Hypothalamus (tissue), 51 donors: ENCODE measurements at places on chromosomes 5 and 9.

- no peak for DNase-seq
Measured at GRCh38 chr5:133827830-133828229, 140.6 kb downstream of the C5orf15 start.

GRCh38 chr5:112276991-112277390 is 142.1 kb downstream of the EPB41L4A start:
- DNase-seq: no peak

DNA sequence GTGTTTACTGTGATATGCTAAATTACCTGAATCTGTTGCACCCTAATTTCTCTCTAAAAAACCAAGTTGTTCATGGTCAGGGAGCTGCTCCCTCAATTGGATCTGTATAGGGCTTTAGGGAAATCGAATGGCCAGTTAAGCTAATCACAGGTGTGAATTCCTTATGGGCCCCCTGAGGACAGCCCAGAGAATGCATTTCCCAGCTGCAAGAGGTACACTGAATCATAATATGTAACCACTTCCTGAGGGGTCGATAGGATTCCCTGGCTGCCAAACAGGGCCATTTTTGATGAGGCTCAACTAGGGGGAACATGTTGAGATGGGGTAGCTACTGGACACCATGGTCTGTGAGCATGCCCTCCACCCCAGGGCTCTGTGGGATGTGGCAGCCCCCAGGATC is 478.6 kb downstream of the CCDC171 start:
- no peak for DNase-seq

- no peak for DNase-seq
Measured at GRCh38 chr9:5632540-5632939, 3.6 kb downstream of the RIC1 start.

GRCh38 chr5:96629774-96630173 is 32.4 kb upstream of the CAST start:
- no peak for DNase-seq

- DNase-seq: no peak
Measured at GRCh38 chr9:129702589-129703520, 37.4 kb downstream of the PRRX2 start.

- DNase-seq: no peak
Measured at GRCh38 chr5:14773588-14773987, 98.0 kb downstream of the ANKH start.

DNA sequence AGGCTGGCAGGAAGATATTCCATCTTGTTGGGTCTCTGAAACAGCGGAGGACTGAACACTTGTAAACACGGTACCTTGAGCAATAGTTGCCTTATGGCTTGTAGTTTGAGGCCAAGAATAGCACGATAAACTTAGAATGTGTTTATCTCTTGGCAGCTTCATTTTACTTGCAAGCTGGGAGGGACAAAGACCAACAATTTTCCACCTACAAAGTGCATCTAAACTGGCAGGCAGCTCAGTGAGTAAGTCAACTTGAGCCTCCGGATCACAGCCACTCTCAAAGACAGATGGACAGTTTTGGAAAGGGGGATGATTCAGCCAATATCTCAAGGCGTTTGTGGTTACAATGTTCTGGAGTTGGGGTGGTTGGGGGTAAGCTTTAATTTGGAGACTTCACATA is 652.6 kb downstream of the CETN3 start:
- no peak for DNase-seq

- DNase-seq: no peak
Measured at GRCh38 chr5:93921001-93921400, 179.6 kb upstream of the POU5F2 start.

GRCh38 chr9:99445371-99445891 is 223.3 kb downstream of the SEC61B start:
- DNase-seq: no peak

GRCh38 chr9:92004045-92004392 is 54.0 kb upstream of the ROR2 start:
- DNase-seq: no peak

GRCh38 chr5:157983906-157984551 is 125.1 kb upstream of the CLINT1 start:
- DNase-seq: no peak

- DNase-seq: no peak
Measured at GRCh38 chr9:2576631-2577030, 45.0 kb upstream of the VLDLR start.

GRCh38 chr9:109474170-109474569 is 23.9 kb downstream of the PTPN3 start:
- DNase-seq: no peak

DNA sequence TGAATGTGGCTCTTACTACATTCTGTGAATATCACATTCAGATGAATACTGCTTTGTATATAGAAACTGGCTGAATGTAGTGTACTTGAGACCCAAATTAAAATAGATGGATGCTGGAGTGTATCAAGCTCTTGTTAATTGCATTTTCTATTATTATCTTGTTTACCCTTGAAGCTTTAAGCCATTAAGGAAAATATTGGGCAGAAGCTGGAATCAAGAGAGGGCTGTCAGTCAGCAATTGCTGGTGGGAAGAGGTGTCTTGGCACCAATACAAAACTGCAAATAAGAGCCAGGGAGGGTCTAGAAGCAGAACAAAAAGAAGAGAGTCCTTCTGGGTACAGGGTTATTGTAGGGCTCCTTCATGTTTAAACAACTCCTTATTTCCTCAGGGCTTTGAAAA is 38.8 kb downstream of the MUSK start:
- DNase-seq: no peak

DNA sequence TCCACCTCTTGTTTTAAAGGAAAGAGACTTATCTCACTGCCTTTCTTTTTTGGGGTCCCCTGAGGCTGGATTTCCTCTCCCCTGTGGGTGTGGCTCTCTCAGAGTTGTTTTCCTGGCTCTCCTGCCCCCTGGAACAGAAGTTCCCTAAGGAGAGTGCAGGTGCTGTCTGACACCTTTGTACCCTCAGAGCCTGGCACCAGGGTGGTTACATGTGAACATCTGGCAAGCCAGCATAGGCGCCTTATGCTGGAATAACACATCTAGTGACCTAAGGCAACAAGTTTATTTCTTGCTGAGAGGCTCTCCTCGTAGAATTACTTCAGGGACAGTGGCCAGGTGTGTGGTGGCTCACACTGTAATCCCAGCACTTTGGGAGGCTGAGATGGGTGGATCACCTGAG is 172.9 kb upstream of the PTCH1 start:
- no peak for DNase-seq

DNA sequence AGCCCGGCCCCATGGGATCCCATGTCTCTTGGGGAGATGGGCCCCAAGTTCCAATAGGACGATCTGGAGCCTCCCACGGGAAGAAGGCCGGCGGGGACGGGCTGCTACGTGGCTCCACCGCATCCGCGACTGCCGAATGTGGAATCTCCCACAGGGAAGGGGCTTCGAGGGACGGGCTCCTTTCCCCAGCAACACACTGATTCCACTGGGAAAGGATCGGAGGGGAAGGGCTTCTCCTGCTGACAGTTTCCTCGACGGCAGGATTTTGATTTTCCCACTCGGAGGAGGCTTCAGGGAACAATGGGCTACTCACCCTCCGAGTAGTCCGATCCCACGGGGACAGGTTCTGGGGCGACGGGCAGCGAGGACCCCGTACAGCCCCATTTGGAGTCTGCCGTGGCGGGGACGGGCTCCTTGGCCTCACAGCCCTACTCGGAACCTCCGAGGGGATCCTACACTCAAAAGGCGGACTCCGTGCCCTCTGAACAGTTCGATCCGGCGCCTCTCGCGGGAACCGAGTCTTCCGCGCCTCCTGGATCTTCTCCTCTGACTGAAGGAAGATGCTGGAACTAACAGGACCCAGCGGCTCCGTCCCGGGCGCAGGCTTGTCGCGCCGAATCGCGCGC is 1.3 kb downstream of the PROB1 start:
- no peak for DNase-seq

- DNase-seq: no peak
Measured at GRCh38 chr5:133047404-133047803, 4.4 kb upstream of the HSPA4 start.

DNA sequence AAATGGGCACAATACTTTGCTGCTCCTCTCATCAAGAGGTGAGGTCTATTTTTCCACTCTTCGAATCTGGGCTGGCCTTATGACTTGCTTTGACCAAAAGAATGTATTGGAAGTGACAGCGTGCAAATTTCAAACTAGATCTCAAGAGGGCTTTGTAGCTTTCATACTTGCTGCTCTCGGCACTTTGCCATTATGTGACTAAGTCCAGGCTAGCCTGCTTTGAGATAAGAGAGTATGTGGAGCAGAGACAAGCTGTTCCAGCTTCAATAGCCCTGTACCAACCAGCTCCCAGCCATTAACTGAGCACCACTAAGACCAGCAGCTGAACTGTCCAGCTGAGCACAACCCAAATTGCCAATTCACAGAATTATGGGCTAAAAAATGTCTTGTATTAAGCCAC is 124.6 kb downstream of the ACER2 start:
- no peak for DNase-seq

DNA sequence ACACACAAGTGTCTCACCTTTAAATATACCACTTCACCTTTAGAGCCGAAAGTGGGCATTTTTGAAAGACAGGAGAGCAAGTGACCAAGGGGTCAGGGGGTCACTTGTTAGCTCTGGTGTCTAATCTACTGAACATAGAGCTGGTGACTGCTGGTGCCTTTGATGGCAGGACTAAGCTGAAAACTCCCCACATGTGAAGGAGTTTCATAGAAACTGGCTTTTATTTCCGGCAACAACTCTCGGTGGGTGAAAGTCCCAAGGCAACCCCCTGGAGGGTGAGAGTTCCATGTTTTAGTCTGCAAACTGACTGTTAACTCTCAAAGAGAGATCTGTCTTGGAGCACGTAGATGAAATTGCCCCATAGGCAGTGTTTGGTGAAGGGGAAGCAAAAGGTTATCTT is 466.9 kb downstream of the DMRTA1 start:
- no peak for DNase-seq

GRCh38 chr9:121751686-121752445 is 100.4 kb downstream of the DAB2IP start:
- DNase-seq: no peak

- no peak for DNase-seq
Measured at GRCh38 chr5:115985802-115986757, 23.8 kb downstream of the LVRN start.

DNA sequence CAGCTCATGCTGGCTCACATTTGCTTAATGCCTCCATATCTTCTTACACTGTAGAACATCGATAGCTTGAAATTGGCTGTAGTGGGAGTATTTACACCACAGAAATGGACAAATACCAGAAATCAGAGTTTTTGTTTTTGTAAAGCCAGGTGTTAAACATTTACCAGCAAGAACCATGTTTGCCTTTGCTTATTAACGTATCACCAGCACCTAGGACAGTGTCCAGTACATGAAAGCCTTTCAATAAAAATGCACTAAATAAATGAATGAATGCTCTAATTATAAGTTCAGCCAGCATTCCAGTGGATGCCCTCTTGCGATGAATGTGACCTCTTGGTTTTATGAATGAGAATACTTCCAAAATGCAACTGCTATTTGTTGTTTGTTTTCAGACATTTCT is 140.4 kb upstream of the VLDLR start:
- no peak for DNase-seq

DNA sequence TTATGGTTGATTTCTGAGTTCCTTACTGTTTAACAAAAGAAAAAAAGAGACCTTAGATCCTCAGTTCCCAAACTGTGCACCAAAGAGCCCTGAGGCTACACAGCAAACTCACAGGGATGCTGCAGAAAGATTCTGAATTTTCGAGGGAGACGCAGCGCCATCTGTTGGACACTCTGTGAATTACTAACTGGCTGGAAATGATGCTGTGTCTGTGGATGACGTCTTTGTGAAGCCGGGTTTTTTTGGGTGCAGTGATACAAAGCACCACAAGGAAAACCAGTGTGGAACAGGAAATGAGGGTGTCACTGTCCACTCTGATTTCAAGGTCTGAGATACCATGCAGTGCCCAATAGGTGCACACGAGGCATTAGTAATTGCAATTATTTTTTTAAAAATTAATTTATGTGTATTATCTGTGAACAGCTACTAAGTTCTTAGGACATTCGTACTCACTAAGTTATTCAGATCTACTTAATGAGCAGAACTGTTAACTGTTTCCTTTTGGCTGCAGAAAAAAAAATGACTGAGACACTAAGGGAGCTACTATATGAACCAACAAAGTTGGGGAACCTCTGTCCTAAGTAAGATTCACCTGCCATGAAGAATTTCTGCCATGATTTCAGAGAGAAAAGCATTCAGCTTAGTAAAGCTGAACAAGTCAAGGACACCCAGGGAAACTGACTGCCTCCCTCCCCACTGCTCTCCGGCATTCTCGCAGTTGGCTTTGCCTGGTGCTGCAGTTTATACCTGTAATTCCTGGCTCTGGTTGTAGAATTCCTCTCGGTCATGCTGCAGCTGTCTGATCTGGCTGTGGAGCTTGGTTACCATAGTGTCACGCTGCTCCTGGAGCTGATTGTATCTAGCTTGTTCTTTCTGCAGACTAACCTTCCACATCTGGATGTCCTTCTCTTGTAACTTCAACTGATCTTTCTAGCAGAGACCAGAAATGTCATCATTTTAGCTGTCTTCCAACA is 23.4 kb downstream of the SPACA9 start:
- peak; percentile 52 for DNase-seq

DNA sequence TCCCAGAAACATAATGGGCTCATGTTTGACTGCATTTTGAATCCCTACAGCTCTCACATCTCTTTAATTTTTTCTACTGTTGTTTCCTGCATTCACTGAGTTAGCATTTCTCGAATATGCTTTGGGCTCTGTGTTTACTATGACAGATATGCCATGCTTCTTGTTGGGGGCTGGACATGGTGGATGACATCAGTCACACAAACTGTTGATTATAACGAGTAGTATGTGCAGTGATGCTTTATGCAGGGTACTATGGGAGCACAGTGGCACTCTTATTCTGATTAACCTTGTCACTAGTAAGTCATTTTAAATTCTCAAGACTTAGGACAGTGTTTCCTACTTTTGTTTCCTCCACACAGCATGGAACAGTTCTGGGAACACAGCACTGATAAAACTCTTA is 295.4 kb upstream of the ZNF608 start:
- no peak for DNase-seq

- DNase-seq: no peak
Measured at GRCh38 chr5:56314529-56314928, 81.4 kb upstream of the ANKRD55 start.

DNA sequence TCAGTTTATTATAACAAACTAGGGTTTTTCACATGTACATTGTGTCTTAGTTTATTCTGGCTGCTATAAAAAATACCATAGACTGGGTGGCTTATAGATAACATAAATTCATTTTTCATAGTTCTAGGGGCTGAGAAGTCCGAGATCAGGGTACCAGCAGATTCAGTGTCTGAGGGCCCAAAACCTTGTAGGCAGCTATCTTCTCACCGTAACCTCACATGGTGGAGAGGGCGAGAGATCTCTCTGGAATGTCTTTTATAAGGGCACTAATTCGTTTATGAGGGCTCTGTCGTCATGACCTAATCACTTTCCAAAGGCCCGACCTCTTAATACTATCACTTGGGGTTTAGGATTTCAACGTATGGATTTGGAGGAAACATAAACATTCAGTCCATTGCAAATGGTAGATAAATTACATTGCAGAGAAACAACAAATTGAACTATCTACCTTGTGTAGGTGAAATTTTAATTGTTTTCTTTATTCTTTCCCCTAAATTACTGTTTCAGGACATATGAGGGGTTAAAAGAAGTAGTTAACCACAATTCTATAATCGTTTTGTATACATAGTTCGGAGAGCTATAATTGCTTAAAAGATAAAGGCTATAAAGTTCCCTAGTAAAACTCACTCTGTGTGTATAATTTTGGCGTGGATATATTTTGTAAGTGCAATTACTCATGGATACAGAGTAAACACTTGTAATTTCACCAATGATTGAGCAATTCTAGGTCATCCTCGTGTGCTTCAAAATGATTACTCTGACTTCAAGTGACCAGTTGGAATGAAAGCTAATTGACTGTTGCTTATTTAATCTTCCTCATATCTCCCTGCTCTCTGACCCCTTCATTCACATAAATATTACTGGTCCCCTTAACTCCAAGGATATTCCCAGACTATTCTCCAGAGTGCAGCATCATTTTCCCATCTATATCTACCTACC is 247.5 kb upstream of the TMEM161B start:
- no peak for DNase-seq
